ENCODE measurements at places on chromosomes 4 and X. TPM values are rescaled to one million over a fixed set of nuclear protein-coding genes. Genes with fewer than 3 reads are reported as not detected.
A peak's percentile ranks its signal among the peaks of the same experiment; 100 is the strongest.

DNA sequence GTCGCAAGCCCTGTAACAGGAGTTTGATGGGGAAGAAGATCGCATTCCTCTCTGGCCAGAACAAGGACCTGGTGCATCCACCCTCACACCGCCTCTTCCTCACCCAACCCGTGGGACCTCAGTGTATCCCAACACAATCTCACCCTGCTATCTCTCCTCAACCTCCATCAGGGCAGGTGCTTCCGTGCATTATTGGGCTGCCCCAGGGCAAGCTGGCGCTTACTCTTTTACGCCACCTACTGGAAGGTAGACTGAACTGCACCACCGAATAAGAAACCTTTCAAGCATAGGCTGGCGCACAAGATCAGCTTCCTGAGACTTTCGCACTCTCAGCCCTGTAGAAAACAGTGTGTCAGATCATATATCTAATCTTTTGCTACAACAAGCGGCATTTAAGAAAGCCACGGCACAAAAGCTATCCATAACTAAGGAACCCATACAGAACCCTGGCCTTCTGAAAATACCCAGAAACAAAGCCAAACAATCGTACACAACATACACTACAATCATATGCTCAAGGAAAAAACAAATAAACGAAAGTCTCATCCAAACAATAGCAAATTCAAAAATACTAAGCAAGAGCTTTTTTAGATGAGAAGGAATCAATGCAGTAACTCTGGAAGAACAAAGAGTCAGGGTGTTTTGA, 209.3 kb downstream of the UGT8 start:
- peak; percentile 15 for DNase-seq

DNA sequence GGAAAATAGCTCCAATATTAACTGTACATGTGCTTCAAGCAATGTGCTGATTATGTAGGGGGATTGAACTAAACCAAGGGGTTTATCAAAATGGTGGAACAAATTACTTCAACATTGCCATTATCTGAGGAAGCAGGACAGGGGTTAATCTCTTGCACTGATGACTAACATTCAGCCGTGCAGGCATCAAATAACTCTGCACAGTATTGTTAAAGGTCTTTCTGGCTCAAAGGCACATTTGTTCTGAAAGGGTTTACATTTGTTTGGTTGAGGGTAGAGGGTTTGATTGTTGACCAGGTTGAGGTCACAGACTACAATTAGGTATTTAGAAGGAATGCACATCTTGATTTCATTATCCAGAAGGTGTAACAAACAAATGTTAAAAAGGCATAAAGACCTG, 32.2 kb upstream of the CCSER1 start:
- DNase-seq, result no peak

Gene IL2
- not detected for total RNA-seq

Gene UGT2B17
- 2.5 TPM for total RNA-seq

GRCh38 chr4:87144356-87144755, 76.1 kb downstream of the KLHL8 start:
- DNase-seq, result no peak

Gene HGFAC
- total RNA-seq, result not detected

Gene ARSJ
- total RNA-seq, result not detected

GRCh38 chr4:169293343-169294176, 22.8 kb upstream of the SH3RF1 start:
- DNase-seq, result no peak

Gene CT45A2
- total RNA-seq, result not detected

Gene TBC1D8B
- total RNA-seq, result 6.5 TPM

Gene SSX1
- not detected for total RNA-seq

GRCh38 chr4:109952612-109953011, 39.9 kb downstream of the EGF start:
- DNase-seq, result no peak

DNA sequence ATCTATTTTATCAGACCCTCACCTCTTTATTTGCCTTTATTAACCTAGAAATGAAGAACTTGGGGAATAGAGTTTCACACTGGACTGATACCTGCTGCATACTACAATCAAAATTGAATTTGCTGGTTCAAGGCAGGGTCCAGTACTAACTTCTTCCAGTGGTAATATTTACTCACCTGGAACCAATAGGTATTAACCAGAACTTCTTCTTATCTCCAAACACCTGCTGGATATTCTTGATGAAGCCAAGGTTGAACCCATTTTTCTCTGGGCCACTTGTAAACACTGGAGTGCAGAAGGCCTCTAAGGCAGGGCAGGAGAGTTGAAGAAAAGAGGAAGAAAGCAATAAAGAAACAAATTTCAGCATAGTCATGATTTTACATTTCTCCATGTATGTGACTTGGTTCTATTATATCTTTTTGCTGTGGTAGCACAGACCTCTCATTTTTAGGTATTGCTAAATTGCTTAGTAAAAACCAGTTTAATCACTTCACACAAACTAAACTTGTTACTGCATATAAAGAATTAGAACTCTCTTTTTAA, 101.1 kb downstream of the ZDHHC15 start:
- DNase-seq, result no peak

- no peak for DNase-seq
These were observed 104.4 kb upstream of the SCML1 start for GRCh38 chrX:17632942-17633341.

DNA sequence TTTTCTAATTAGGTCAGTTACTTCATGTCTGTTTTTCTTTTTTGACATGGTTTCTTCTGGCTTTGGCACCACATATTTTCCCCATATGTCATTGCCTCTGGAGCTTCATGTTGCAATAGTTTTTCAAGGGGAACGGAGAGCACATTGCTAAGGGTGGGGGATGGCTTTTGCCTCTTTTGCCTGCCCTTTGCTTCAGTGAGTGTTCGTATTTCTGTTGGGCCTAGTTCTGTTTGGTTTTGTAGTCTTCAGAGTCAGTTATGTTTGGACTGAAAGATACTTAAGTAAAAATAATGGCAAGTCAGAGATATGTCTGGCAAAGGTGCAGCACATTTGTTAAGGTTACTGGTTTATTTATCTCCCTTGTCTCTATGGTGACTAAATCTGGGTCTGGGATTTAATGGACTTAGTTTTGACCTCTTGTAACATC, 29.1 kb downstream of the FHL1 start:
- DNase-seq, result no peak

- DNase-seq, result no peak
These were observed 658.7 kb upstream of the EPHA5 start for GRCh38 chr4:66328803-66329574.

Gene RNF175
- not detected for total RNA-seq

DNA sequence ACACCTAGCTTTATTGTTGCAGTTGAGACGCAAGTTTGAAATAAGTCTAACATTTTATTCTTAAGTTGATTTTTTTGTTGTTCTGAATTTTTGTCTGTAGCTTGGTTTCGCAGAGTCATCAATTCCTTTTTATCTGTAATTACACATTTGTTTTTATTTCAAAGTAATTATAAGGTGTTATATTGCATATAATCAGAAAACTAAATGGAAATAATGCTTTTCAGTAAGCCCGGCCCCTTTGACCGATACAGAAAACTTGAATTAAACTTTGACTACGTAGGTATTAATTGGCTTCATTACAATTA, 2.1 kb downstream of the KDM6A start:
- no peak for DNase-seq

DNA sequence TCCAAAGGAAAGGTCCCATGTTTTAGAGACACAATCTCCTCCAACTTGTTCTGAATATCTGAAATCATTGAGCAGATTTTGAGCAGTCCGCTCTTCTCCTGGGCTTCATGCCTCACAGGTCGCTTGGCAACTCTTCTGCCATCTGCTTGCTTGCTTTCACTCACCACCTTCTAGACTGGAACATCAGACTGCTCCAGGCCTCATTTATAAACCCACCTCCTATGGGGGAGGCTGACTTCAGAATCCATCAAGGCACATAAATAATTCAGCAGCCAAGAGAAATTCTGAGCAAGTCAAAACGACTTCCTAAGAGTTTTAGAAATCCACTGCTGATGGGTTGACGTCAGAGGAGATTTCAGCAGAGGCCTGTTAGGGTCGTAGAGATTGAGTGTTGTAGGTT, 64.1 kb downstream of the FAM184B start:
- DNase-seq, result no peak

DNA sequence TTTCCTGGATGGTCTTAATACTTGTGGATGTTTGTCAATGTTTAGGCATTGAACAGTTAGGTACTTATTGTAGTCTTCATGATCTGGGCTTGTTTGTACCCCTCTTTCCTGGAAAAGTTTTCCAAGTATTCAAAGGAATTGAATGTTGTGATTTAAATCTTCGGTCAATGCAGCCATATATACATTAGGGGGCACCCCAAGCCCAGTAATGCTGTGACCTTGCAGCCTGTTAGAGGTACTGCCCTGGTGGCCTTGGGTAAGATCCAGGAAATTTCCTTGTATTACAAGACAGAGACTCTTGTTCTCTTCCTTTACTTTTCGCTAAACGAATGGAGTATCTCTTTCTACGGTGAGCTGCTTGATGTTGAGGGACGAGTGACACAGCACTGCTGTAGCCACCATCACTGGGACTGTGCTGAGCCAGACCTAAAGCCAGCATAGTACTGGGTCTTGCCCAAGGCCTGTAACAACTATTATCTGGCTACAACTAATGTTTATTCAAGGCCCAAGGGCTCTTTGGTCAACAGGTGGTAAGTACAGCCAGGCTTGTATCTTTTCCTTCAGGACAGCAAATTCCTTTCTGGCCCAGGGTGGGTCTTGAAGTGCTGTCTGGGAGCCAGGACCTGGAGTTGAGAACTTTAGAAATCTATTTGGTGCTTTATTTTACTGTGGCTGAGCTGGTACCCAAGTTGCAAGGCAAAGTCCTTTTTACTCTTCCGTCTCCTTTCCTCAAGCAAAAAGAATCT, 118.3 kb upstream of the ATOH1 start:
- DNase-seq, result no peak

- no peak for DNase-seq
These were observed 101.9 kb downstream of the FBXW7 start for GRCh38 chr4:152434011-152434410.

DNA sequence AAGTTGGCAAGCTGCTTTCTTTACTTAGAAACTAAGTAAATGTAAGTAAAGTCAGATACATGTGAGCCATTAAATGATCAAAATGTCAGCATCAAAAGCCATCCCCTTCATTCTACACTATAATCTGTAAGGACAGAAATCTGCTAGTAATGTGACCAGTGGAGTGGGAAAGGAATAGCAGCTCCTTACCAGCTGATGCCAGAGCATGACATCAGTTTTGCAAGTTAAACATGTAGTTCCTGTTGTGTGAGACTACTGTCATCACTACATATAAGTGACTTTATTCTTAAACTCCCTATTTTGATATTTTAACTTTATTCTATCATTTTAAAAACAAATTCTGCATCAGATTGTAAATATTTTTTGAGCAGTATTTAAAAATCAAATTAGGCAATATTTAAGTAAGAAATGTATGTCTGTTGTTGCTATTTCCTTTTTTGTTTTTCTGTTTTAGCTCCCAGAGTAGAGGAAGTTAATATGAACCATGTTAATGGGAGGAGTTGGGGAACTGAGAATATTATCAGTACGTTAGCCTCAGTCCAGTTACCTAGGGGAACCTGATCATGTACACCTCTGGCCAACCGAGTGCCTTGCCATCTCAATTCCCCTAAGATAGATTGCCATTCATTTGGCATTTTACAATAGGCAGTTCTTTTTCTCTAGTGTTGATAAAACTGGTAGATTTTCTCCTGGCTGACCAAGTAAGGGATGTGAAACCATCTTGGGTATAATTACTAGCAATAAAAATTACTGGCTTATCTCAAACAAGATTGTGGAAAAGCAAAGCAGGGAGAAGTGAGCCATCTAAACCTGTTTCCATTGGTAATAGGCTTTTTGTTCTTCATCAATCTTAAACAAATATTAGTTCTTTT, 34.7 kb downstream of the CCNI start:
- no peak for DNase-seq

GRCh38 chr4:77564231-77564630, 41.4 kb upstream of the CXCL13 start:
- DNase-seq, result no peak

DNA sequence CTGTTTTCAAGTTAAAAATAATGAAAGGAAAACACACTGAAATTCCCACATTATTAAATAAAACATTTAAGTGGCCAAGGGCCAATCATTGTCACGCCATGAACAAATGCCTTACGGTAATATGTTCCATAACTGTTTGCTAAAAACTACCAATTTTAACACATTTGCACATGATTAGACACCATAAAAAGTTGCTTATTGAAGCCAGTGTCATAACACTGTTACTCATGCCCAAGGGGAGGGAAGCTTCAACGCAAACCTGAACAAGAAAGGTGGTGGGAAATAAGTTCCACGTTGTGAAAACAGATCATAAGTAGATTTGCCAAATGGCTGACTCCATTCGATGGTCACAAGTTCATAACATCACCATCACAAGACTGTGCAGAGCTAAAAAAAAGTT, 739.3 kb upstream of the FAM241A start:
- no peak for DNase-seq

GRCh38 chr4:120939693-120940092, 17.2 kb upstream of the PRDM5 start:
- no peak for DNase-seq

DNA sequence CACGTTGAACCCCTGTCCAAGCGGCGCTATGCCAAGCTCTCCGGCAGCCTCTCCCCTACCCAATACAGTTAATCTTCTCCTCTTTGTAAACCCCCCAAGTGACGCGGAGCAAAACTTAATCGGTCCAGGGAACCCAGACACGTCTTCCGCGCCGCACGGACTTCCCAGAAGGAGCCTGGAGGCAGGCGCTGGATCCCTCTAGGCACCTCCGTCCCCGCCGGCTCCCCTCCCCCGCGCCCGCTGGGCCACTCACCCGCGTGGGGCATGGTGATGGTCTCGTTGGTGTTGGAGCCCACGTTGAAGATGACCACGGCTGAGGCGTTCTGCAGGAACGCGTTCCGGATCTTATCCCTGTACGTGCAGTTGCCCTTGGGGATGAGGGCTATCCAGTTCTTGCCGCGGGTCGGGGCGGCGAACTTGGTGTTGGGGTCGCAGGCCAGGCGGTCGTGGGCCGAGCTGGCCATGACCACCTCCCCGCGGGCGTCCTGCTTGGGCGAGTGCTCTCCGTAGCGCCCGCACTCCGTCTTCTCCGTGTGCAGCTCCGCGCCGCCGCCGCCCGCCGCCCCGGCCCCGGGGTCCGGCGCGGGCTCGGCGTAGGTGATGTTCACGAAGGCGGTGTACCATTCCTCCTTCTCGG, 1.1 kb downstream of the RNF150 start:
- DNase-seq, result peak; percentile 15

- DNase-seq, result no peak
These were observed 39.6 kb upstream of the SRPX start for GRCh38 chrX:38260231-38260630.

- DNase-seq, result no peak
These were observed 110.8 kb upstream of the HSD17B10 start for GRCh38 chrX:53544936-53545335.

Gene COL4A6
- total RNA-seq, result not detected

DNA sequence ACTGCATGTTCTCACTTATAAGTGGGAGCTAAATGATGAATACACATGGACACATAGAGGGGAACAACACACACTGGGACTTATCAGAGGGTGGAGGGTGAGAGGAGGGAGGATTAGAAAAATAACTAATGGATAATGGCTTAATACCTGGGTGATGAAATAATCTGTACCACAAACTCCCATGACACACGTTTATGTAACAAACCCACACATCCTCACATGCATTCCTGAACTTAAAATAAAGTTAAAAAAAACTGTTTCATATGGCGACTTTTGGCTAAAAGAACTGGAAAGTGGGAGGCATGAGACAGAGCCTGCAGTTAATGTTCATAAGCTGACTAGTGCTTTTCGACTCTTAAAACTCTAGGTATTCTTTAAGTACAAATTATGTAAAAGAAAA, 98.9 kb upstream of the NPFFR2 start:
- DNase-seq, result no peak

Gene CDS1
- total RNA-seq, result not detected

Gene HPGD
- total RNA-seq, result 0.07 TPM

- no peak for DNase-seq
These were observed 6.5 kb downstream of the PQBP1 start for GRCh38 chrX:48904180-48904579.

All from activated B cell treated with CpG ODN at 0.5 μM for 24 hours (primary cell).